ENCODE measurements at places on chromosomes 6 and 20. TPM values are rescaled to one million over a fixed set of nuclear protein-coding genes. Genes with fewer than 3 reads are reported as not detected.

Gene CST5
- not detected for total RNA-seq

Gene ABCC10
- 41.2 TPM for total RNA-seq

- ATAC-seq = no peak
Observed at GRCh38 chr20:48791014-48791413, 36.8 kb downstream of the PREX1 start.

Gene SRMS
- total RNA-seq = not detected

GRCh38 chr20:24695529-24696225 is 226.2 kb downstream of the SYNDIG1 start:
- no peak for ATAC-seq

Gene BPIFB2
- not detected for total RNA-seq

Gene TGM3
- 0.16 TPM for total RNA-seq

Gene PAX1
- total RNA-seq = not detected

GRCh38 chr6:167590193-167590592 is 236.5 kb upstream of the AFDN start:
- no peak for ATAC-seq

DNA sequence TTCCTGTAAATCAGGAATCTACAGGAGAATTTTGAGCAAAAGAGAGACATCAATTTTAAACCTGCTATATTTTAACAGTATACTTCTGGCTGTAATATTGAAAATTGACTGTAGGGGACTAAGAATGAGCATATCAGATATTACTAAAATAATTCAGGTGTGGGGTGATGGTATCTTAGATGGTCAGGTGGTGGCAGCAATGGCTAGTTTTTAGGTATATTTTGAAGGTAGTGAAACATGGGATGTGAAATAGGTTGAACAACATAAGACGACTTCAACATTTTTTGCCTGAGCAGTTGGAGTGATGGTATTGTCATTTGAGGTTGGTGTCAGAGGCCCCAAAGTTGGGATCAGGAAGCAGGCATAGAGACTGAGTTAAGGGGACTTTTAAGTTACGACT is 32.1 kb downstream of the FAM83B start:
- ATAC-seq = no peak

Data from activated T-helper 17 cell treated with anti-CD3 and anti-CD28 coated beads, Interleukin-2, amount 50 U/mL, for 72 hours (primary cell).